CD4-positive, CD25-positive, alpha-beta regulatory T cell (primary cell): ENCODE measurements at places on chromosomes 5 and 9. TPM values are rescaled to one million over a fixed set of nuclear protein-coding genes. Genes with fewer than 3 reads are reported as not detected.

DNA sequence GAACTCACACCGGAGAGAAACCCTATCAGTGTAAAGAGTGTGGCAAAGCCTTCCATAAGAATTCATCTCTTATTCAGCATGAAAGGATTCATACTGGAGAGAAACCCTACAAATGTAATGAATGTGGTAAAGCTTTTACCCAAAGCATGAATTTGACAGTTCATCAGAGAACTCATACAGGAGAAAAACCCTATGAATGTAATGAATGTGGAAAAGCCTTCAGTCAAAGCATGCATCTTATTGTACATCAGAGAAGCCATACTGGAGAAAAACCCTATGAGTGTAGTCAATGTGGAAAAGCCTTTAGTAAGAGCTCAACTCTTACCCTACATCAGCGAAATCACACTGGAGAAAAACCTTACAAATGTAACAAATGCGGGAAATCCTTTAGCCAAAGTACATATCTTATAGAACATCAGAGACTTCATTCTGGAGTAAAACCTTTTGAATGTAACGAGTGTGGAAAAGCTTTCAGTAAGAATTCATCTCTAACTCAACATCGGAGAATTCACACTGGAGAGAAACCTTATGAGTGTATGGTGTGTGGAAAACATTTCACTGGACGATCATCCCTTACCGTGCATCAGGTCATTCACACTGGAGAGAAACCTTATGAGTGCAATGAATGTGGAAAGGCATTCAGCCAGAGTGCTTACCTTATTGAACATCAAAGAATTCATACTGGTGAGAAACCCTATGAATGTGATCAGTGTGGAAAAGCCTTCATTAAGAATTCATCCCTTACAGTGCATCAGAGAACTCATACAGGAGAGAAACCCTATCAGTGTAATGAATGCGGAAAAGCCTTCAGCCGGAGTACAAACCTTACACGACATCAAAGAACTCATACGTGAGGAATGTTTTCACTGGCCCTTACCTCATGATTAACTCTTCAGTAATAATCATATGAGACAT, 8.9 kb upstream of the ZNF454 start:
- no peaks in the 10 kb centered on the region for H3K36me3 ChIP-seq
- H3K27ac ChIP-seq: no peak overlapping the region
- no peaks in the 10 kb centered on the region for H3K4me1 ChIP-seq
- H3K27me3 ChIP-seq: no peaks in the 10 kb centered on the region
- DNase-seq: no peak

- DNase-seq: no peak
- H3K4me3 ChIP-seq: no peak overlapping the region
- no peaks in the 10 kb centered on the region for H3K36me3 ChIP-seq
- H3K27ac ChIP-seq: no peak overlapping the region
These were observed 41.2 kb upstream of the SVEP1 start for GRCh38 chr9:110620726-110621125.

GRCh38 chr5:1516615-1517601, 6.9 kb downstream of the LPCAT1 start:
- H3K4me3 ChIP-seq: no peak overlapping the region
- H3K27me3 ChIP-seq: no peaks in the 10 kb centered on the region
- peaks cover 3% of the 10 kb centered on the region for H3K4me1 ChIP-seq

- no peaks in the 10 kb centered on the region for H3K27me3 ChIP-seq
- no peak overlapping the region for H3K4me3 ChIP-seq
- H3K4me1 ChIP-seq: peaks cover 43% of the 10 kb centered on the region
- H3K27ac ChIP-seq: no peak overlapping the region
These were observed 97.5 kb downstream of the MLLT3 start for GRCh38 chr9:20524776-20525175.

- H3K27me3 ChIP-seq: no peaks in the 10 kb centered on the region
- H3K27ac ChIP-seq: no peak overlapping the region
- no peak overlapping the region for H3K4me3 ChIP-seq
- no peak for DNase-seq
- H3K36me3 ChIP-seq: no peaks in the 10 kb centered on the region
These were observed 372.5 kb downstream of the IRX2 start for GRCh38 chr5:2378976-2379375.

DNA sequence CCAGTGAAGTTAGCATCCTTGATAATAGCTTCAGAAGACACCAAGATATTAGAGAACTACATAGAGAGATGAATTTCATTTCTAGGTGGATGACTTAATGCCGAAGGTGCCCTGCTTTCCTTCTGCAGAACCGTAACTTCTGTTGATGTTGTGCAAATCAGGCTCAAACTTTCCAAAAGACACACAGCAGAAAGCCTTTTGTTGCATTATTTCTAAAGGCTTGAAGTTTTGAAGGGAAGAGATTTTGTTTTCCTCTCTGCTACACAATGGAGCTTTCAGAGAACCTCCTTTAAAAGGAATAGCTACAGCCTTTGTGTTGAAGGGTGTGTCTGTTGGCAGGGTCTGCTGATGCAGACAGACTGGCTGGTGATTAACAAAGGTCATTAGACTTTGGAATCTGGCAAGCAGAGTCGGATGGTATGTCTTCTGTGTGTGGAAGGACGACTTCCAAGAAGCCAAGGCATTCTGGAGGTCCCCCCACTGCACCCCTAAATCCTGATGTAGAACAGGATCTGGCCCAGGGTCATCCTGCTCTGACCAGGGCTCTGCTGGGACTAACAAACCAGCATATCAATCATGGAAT, 57.8 kb downstream of the ZNF462 start:
- no peaks in the 10 kb centered on the region for H3K4me1 ChIP-seq
- H3K4me3 ChIP-seq: no peak overlapping the region
- no peaks in the 10 kb centered on the region for H3K36me3 ChIP-seq
- no peak for DNase-seq

DNA sequence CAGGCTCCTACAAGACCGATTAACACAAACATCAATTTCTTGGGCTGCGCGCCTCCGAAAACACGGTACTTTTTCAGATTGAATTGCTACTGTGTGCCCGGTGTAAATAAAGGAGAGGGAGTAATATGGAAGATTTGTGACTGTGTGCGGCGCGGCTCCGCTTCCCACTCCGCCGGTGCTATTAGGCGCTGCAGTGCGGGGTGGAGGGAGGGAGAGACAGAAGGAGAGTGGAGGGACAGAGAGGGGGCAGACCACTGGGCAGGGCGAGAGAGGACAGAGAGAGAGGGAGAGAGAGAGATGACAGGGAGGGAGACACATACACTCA, 24.7 kb upstream of the RNU6ATAC start:
- H3K4me1 ChIP-seq: peaks cover under 1% of the 10 kb centered on the region
- no peaks in the 10 kb centered on the region for H3K36me3 ChIP-seq
- no peaks in the 10 kb centered on the region for H3K27me3 ChIP-seq
- H3K4me3 ChIP-seq: no peak overlapping the region
- DNase-seq: no peak
- no peak overlapping the region for H3K27ac ChIP-seq

DNA sequence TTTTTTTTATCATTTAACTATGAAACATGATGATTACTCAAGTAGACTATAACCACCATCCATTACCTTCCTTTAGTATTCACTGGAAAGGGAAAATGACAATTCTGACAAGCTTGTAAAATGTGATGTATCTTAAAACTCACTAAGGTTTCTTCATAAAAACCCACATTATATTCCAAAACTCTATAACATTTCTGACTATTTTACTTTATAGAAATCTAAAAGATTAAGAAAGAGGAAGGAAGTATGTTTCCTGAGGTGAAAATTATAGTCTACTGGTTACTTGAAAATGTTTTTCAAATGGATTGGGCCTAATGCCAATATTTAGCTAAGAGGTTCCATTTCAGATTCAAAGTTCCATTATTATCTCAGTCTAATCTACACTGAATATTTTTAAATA, 1982.2 kb upstream of the C9orf72 start:
- DNase-seq: no peak
- no peak overlapping the region for H3K4me3 ChIP-seq
- H3K27ac ChIP-seq: no peak overlapping the region
- no peaks in the 10 kb centered on the region for H3K36me3 ChIP-seq

DNA sequence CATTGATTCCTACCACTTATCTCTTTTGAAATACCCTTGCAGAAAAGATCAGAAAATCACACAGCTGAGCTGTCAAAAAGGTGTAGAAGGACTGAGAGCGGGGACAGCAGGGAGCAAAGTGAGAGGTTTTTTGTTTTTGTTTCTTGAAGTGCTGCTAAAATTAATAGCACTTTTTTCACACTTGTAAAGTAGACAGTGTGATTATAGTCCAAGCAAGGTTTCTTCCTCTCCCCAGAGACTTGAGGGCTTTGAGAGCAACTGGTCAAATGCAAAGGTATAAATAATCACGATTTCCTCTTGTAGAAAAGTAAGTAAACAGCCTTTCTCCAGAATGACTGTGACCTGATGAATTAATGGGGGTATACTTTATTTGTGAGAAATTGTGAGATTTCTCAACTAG, 326.9 kb downstream of the ZNF608 start:
- DNase-seq: no peak
- H3K4me1 ChIP-seq: no peaks in the 10 kb centered on the region
- H3K36me3 ChIP-seq: no peaks in the 10 kb centered on the region
- no peaks in the 10 kb centered on the region for H3K27me3 ChIP-seq
- H3K4me3 ChIP-seq: no peak overlapping the region

The MYOT gene
- total RNA-seq: not detected

The SLC36A3 gene
- not detected for total RNA-seq
